ENCODE measurements at places on chromosomes 4 and X.

- DNase-seq: no peak
Observed at GRCh38 chrX:14922437-14922836, 49.2 kb downstream of the MOSPD2 start.

DNA sequence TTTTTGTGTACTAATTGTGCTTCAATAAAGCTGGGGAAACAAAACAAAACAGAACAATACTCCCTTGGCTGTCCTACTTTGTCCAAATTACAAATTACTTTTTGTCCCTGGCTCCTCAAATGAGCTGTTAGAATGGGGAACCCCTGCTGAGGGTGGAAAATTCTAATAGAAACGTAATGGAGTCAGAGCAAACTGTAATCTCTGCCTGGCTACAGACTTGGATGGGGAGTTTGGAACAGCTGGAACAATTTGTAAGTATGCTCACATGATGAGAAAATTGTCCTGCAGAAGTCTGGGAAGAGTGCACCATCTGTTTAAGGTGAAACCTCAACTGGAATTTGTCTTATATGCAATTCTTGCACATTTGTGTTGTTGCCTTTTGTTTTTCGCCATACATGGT, 364.4 kb upstream of the CLNK start:
- no peak for DNase-seq

DNA sequence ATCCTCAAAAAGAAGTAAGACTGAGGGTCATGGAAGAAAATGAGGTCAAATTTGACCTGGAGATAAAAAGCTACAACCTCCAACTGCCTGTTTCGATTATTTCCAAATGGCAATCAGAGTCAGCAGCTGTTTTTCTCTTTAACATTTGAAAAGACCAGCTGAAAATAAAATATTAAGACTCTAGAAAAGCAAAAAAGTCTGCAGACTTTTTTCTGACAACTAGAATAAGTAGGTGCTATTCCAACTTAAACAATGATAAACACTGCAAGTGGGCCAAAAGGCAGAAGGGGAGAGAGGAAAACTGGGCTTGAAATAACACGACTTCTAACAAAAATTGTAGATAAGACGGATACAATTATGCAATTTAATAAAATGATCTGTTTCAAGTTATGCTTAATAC, 110.4 kb downstream of the LRBA start:
- DNase-seq: no peak

GRCh38 chr4:163673848-163674697, 179.6 kb downstream of the TMA16 start:
- no peak for DNase-seq

DNA sequence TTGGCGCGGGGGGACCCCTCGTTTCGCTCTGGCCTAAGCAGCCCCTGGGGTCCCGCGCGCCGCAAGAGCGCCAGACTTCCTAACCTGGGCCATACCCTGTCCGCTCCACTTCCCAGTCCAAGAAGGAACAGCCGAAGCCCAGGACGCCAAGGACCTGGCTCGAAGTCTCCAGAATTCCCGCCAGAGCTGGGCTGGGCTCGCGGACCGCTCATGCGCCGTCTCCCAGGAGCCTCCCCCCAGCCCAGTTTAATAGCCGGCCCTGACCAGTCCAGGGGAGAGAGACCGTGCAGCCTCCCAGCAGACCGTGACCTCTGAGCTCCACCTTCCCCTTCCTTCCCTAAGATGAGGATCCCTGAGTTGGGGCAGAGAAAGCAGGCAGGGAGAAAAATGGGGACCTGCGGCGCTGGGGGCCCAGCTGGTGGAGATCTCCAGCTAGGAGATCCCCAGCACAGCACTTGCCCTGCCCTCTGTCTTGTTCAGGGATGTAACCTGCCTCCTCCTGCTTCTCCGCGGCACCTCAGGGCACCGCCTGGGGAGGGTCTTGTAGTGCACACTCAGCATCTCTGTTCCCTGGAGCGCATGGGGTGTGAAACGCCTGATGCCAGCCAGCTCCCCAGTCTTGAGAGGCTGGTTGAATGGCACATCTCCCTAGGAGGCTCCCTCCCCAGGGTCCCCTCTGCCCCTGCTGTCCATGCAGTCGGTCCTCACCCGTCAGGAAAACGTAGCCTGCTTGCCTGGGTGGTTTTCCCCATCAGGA, 1.2 kb upstream of the LETM1 start:
- DNase-seq: no peak

DNA sequence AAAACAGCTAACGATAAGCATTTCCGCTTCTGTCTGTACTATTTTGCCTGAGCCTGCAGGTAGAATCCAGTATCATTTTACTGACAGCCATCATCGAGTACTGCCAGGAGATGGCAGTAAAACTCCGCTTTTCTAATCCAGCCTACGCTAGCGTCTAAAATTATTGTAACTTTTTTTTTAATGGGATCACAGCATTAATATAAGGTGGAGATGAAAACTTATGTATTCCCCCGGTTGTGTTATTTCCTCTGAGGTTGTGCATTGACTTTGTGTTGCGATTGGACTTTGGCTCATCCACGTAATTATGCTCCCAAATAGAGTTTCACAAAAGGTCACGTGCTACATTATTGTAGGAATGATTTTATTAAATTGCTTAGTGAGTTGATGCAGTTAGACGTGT, 248.1 kb downstream of the C4orf33 start:
- DNase-seq: no peak

GRCh38 chr4:181677201-181677600, 566.0 kb upstream of the TENM3 start:
- DNase-seq: no peak

DNA sequence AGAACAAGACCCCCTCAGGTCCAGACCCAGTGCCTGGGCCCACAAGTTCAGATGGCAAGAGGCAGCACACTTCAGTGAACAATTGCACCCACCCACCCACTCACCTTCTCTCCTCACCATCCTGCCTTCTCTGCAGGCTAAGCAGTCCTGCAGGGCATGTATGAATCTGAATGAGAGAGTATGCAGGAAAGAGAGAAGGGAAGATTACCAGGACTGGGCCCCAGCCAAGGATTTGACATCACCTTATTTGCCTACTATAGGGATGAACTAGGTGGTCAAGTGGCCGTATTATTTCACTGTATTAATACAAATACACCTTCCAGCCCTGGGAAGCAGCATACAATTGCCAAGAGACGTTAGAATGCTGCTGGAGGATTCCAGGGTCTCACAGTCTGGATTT, 2.1 kb upstream of the ZNF141 start:
- no peak for DNase-seq

DNA sequence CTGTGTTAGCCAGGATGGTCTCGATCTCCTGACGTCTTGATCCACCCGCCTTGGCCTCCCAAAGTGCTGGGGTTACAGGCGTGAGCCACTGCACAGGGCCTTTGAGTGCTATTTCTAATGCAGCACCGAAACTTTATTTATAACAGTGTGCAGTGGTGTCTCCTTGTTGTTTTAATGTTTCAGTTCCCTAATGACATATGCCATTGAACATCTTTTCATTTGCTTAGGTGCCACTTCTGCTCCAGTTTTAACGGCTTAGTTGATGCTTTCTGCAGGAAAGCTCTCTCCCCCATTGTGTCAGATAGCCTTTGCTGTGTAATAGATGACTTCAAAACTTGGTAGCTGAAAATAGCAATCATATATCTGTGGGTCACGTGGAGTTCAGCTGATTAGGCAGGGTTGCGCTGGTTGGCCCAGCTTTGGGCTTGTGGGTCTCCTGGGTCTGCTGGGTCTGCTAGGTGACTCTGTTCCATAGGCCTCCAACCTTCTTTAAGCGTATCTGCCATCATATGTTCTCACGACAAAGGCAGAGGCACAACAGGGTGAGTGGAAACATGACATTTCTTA, 76.4 kb upstream of the SHISA3 start:
- no peak for DNase-seq

GRCh38 chr4:53786632-53787031, 195.3 kb upstream of the LNX1 start:
- no peak for DNase-seq

- no peak for DNase-seq
Observed at GRCh38 chr4:7247521-7247920, 55.2 kb downstream of the SORCS2 start.

DNA sequence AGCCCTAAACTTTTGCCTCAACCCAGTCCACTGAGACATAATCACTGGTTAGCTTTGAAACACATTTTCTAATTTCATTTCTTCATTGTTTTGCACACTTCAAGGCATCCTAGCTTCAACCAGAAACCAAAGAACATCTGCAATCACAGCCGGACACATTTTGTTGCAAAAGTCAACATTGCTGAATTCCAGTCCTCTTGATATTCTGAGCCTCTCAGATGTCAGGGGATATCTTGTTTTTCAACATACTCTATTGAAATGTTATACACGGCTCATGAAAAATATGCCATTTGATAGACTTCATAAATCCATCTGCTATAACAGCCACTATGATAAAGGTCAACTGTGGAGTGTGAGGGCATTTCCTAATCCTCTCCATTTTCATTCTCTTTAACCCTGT, 241.6 kb upstream of the PUDP start:
- DNase-seq: no peak

DNA sequence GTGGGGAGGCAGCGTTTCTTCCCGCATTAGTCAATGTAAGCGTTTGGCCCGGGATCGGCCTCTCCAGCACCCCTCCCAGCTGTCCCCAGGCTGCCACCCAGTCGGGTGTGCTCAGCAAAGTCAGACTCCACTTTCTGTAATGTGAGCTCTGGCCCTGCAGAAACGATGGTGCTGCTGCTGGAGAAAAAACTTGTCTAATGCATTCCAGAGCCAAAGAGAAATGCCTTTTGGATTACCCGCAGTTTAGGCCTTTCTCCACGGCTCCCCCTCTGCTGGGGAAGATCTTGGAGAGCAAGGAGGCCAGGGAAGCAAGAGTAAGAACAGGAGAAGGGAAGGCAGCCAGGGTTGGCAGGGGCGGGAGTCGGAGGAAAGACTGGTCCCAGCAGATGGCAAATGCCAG, 55.2 kb downstream of the ELF4 start:
- DNase-seq: no peak

GRCh38 chr4:162163892-162164759, at the start of gene FSTL5:
FSTL5 (minus strand) TSS chr4:162164000; CDS start chr4:162111396, 52,604 bp downstream.
- DNase-seq: no peak

DNA sequence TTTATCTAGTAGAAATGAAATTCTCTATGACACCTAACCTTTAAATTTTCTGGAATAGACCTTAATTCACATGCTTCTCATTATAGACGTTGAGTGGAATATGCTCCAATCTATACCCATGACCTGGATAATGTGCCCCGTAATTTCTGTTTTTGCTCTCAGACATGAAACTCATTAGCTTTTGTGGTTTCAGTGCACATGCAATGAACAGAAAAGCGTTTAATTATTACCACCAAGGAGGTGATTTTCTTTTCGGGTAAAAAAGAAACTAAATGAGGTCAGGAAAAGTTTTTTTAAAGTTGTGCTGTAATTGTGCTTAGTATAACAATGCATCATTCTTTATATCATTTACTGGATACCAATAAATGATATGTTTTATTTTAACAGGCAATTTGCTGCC, 1703.9 kb upstream of the TENM3 start:
- DNase-seq: no peak

- no peak for DNase-seq
Observed at GRCh38 chr4:172245516-172245915, 432.3 kb downstream of the GALNTL6 start.

GRCh38 chr4:140003876-140004548, 150.0 kb downstream of the MAML3 start:
- DNase-seq: no peak

DNA sequence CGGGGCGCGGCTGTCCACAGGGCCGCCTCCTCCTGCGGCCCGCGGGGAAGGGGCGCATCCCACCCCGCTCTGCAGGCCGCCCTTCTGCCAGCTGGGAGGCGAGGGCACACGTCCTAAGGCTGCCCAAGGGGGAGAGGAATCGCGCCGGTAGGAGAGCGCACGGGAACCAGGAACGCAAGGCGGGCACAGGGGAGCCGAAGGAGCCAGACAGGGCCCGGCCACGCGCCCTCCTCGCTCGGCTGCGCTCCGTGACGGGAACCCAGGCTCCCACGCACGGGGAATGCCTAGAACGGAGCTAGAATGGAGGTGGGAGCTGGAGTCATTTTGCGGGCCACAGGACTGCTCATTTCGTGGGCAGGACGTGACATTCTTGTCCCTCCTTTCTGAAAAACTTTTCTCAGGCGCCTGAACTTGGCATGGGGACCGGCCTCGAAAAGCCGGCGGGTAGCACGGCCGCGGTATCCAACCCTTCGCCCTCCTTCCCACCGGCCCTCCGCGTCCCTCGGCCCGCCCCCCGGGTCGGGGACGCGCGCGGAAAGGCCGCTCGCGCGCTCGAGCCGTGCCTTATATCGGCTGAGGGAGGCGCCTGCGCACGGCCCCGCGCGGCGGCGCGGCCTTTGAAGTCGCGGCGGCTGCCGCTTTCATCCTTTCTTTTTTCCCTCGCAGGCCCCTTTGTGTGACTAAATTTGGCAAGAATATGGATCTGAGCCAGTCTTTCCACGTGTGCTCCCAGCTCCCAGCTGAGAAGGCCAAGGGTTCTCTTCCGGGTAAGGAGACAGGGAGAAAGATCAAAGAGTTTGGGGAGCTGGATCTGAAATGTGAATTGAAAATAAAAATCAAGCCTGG, 4.2 kb upstream of the LEF1 start:
- peak; percentile 66 for DNase-seq

- no peak for DNase-seq
Observed at GRCh38 chr4:48954314-48954713, 31.8 kb upstream of the CWH43 start.

DNA sequence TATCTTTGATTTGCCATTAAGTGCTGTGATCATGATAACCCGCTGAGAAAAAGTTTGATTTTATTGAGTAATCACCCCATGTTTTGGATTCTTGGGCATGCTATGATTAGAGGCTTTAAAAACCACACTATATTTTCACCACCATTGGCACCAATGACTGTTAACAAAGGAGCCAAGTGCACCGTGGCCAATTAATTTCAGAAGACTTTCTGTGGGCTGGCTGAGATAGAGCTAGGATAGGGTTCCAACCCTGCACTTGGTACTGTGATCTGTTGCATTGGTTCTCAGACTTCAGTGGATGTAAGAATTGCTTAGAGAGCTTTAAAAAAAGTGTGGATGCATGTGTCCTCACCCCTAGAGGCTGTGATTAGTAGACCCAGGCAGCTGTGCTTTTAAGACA, 32.4 kb downstream of the OCRL start:
- no peak for DNase-seq

- DNase-seq: no peak
Observed at GRCh38 chrX:97326456-97326855, 442.7 kb downstream of the RPA4 start.

DNA sequence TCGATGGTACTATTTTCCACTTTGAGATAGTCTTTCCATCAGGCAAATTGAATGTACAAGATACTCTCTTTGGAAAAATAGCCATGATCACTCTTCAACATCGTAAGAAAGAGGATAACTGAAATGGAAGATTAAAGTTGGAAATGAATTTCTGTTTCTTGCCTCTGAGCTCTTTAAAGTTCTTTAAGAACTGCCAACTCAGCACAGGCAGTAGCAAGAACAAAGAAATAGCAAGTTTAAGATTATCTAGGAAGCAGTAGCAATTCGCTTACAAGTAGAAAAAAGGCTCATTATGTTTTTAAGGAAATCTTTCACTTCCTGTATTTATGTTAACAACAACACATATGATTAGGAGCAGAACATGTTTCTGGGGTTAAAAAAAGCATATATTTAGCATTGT, 127.6 kb downstream of the CDS1 start:
- DNase-seq: no peak
